Ureter (tissue), 1 donor: ENCODE measurements at places on chromosomes 16 and 17.

- DNase-seq = no peak
These were observed 7.8 kb downstream of the ABR start for GRCh38 chr17:1171953-1172352.

DNA sequence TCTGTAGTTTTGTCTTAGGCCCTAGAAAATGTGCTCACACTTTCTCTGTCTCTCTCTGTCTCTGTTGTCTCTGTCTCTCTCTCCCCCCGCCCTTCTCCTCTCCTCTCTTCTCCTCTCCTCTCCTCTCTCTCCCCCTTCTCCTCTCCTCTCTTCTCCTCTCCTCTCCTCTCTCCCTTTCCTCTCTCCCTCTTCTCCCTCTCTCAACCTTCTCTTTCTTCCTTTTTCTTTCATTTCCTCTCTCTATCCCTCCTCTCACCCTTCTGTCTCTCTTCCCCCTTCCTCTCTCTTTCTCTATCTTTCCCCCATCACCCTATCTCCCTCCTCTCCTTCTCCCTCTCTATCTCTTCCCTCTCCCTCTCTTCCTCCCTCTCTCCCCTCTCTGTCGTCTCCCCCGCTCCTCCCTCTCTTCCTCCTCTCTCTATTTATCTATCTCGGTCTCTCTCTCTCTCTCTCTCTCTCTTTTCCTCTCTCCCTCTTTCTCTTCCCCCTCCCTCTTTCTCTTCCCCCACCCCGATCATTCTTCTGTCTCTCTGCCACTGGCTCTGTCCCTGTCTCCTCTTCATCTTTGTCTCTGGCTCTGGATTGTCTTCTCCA, 107.2 kb upstream of the C16orf82 start:
- DNase-seq = no peak

DNA sequence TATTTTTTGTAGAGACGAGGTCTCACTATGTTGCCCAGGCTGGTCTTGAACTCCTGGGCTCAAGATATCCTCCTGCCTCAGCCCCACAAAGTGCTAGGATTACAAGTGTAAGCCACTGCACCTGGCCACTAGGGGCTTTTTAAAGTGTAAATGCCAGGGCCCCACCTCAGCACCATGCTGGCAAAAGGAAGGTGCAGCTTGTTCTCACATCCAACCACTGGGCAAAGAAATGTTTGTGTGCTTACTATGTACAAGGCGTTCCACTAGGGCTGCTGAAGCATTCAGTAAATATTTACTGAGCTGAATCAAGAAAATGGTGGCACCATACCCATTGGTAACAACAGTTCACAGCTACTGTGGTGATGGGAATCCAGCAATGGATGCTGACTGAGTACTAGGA, 22.6 kb downstream of the COG1 start:
- DNase-seq = no peak

DNA sequence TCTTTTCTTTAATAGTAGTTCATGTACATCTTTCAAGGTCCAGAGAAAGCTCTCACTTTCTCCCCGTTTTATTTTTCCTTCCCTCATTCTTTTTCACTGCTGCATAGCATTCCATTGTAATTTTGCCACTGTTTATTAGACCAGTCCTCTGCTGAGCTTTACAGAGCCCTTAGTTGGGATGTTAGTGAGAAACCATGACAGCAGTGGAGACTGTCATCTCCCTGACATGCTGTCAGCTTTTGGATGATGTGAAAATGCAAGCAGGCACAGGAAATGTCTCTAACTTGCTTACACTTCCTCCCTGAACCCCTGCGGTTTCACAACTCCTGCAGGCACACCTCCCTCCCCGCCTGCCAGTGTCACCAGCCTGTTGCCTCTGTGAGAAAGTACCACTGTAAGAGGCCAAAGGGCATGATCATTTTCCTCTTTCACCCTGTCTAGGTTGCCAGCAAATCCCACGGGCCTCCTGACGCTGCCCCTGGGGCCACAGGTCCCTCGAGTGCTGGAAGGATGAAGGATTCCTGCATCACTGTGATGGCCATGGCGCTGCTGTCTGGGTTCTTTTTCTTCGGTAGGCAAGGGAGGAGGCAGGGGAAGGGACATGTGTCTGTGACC, at the start of gene ITGAL:
Gene ITGAL, plus strand, starts transcription at position 415 of the 615 bp plus-strand sequence. Its CDS starts 96 bp downstream, at position 511.
- peak; percentile 56 for DNase-seq

DNA sequence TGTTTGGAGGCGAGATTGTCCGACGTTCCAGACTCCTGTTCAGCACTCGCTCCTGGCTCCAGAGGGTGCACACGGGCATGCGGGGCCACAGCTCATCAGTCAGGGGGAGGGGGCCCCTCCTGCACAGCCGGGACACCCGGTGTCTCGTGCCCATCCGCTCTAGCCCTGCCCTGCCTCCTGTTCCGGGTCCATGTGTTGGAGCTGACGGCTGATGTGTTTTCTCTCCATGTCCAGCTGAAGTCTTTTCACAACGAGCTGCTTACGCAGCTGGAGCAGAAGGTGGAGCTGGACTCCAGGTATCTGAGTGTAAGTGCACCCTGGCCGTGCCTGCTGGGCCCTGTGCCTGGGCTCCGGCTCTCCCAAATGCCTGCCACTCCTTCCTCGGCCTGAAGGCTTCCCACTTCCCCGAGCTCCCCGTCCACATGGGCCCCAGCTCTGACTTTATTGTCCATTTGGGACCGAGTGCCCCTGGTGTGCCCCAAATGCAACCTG, 50.5 kb downstream of the BAIAP2 start:
- no peak for DNase-seq

- DNase-seq = no peak
These were observed 26.8 kb downstream of the TRPV2 start for GRCh38 chr17:16442141-16442540.

- DNase-seq = peak; percentile 48
These were observed 16.4 kb upstream of the SMIM36 start for GRCh38 chr17:55527540-55528118.

- DNase-seq = no peak
These were observed 77.3 kb downstream of the ZDHHC7 start for GRCh38 chr16:84933774-84934631.

DNA sequence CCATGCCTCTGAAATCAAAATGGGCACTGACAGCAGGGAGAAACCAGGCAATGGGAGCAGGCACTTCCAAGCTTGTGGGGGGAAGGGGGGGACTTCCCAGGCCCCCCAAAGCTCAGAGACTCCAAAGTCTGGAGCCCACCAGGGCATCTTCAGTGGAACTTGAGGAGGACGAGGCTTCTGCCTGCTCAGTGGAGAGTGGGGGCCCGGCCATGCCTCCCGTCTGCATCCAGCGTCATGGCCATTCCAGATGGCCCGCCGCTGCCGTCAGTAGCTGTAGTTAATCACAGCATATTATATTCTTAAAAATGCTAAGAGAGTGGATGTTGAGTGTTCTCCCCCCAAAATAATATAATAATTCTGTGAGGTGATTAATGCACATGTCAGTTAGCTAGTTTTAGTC, 315.2 kb downstream of the KCNJ2 start:
- DNase-seq = no peak
